Ovary (tissue), 10 donors: ENCODE measurements at places on chromosomes 4 and X. TPM values are rescaled to one million over a fixed set of nuclear protein-coding genes. Genes with fewer than 3 reads are reported as not detected.

DNA sequence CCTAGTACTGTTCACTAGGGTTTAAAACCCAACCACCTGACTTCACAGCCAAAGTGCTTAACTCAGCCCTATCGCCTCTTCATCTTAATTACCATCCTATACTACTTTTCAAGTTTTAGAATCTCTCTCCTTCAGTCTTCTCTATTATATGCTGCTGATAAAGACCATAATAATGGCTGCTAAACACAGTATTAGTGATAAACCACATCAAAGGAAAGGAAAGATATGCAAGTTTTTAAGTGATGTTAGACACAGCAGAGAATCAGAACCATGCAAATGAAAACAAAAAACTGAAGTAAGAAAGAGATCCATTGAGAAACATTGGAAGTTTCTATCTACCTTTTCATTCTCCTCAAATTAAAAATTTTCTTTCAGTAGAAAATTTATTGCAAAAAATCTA, 100.8 kb downstream of the REELD1 start:
- H3K27me3 ChIP-seq = no peaks in the 10 kb centered on the region
- H3K36me3 ChIP-seq = no peaks in the 10 kb centered on the region
- peaks cover 2% of the 10 kb centered on the region for H3K4me1 ChIP-seq
- no peak overlapping the region for H3K4me3 ChIP-seq
- DNase-seq = no peak

- H3K27ac ChIP-seq = no peak overlapping the region
- no peaks in the 10 kb centered on the region for H3K27me3 ChIP-seq
- DNase-seq = no peak
- H3K4me1 ChIP-seq = no peaks in the 10 kb centered on the region
- no peaks in the 10 kb centered on the region for H3K36me3 ChIP-seq
These were observed 45.4 kb downstream of the CXorf58 start for GRCh38 chrX:23952984-23953907.

DNA sequence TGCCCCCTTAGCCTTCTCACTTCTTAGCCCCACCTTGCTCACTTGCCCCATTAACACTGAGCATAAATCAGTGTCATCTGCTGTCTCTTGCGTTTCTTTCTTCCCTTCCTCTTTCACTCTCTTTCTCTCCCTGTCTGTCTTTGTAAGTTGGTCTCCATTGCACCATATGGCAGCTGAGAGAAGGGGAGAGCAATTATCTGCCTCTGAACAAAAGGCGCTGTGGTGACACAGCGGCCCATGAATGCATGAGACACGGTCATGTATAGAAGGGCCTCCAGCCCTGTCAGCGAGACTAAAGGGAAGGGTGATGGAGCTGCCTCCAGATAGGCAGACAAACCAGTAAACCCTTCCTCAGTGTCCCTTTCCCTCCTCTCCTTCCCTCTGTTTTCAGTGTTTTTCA, 88.8 kb upstream of the PCDH18 start:
- no peaks in the 10 kb centered on the region for H3K4me1 ChIP-seq
- H3K36me3 ChIP-seq = no peaks in the 10 kb centered on the region
- DNase-seq = no peak
- no peak overlapping the region for H3K4me3 ChIP-seq

- no peak for DNase-seq
- H3K36me3 ChIP-seq = no peaks in the 10 kb centered on the region
- H3K27ac ChIP-seq = no peak overlapping the region
- no peaks in the 10 kb centered on the region for H3K27me3 ChIP-seq
- no peaks in the 10 kb centered on the region for H3K4me1 ChIP-seq
These were observed 204.6 kb downstream of the RBM46 start for GRCh38 chr4:154985673-154986072.

GRCh38 chr4:183670251-183670650, 11.2 kb downstream of the TRAPPC11 start:
- H3K4me1 ChIP-seq = no peaks in the 10 kb centered on the region
- no peaks in the 10 kb centered on the region for H3K36me3 ChIP-seq
- no peak for DNase-seq
- H3K27me3 ChIP-seq = no peaks in the 10 kb centered on the region
- H3K4me3 ChIP-seq = no peak overlapping the region
- H3K27ac ChIP-seq = no peak overlapping the region

DNA sequence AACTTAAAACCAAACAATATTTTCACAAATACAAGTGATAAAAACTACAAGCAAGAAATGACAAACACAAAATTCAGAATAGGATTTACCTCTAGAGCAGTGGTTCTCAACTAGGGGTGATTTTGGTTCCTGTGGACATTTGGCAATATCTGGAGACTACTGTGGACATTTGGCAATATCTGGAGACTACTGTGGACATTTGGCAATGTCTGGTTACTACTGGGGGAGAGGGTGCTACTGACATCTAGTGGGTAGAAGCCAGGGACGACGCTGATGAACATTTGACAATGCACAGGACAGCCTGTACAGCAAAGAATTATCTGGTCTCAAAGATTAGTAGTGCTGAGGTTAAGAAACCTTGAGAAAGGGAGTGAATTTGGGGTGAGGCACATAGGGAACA, 169.8 kb downstream of the CLCN4 start:
- H3K4me3 ChIP-seq = no peak overlapping the region
- H3K27ac ChIP-seq = no peak overlapping the region
- no peaks in the 10 kb centered on the region for H3K4me1 ChIP-seq
- no peaks in the 10 kb centered on the region for H3K27me3 ChIP-seq

GRCh38 chr4:105657117-105657765, 51.2 kb downstream of the INTS12 start:
- no peaks in the 10 kb centered on the region for H3K4me1 ChIP-seq
- H3K36me3 ChIP-seq = no peaks in the 10 kb centered on the region
- H3K27me3 ChIP-seq = no peaks in the 10 kb centered on the region
- no peak for DNase-seq

GRCh38 chr4:175070444-175070843, 152.3 kb downstream of the ADAM29 start:
- no peak overlapping the region for H3K4me3 ChIP-seq
- H3K27ac ChIP-seq = no peak overlapping the region
- no peaks in the 10 kb centered on the region for H3K36me3 ChIP-seq
- no peaks in the 10 kb centered on the region for H3K4me1 ChIP-seq
- DNase-seq = no peak

The MAGEA6 gene
- not detected for total RNA-seq

The RAB39B gene
- 0.30 TPM for total RNA-seq

The SPP1 gene
- total RNA-seq = 14.3 TPM
